ENCODE measurements at places on chromosomes 5 and 9.

DNA sequence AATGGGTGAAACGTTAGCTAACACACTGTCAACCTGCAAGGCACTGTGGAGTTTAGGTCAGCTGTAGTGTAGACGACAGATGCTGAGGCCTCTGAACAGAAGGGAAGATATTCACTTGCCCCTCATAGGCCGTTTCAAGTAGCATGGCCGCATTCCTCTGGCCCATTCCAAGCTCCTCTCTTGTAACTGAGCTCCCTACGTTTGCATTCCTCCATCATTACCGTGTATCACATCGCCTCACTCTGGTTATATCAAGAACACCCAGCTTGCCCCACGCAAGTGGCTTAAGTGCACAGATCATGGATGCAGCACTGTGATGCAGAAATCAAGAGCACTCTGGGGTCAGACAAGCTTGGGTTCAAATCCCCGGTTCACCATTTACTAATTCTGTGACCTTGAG, 43.3 kb downstream of the PRELID2 start:
- no peak for DNase-seq

- DNase-seq, result no peak
Observed at GRCh38 chr5:143826951-143827444, 15.0 kb downstream of the HMHB1 start.

- no peak for DNase-seq
Observed at GRCh38 chr5:150190987-150191386, 1.1 kb downstream of the SLC6A7 start.

DNA sequence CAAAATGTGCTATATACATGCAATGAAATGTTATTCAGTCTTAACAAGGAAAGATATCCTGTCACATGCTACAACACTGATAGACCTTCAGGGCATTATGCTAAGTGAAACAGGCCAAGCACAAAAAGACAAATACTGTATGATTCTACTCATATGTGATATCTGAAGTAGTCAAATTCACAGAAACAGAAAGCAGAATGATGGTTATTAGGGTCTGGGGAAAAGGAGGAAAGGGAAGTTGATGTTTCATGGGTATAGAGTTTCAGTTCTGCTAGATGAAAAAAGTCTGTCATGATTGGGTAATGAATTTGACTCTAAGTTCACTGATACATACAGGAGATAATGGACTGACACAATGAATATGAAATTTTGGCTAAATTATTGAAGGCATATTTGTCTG, 11.2 kb upstream of the RIC1 start:
- DNase-seq, result no peak

DNA sequence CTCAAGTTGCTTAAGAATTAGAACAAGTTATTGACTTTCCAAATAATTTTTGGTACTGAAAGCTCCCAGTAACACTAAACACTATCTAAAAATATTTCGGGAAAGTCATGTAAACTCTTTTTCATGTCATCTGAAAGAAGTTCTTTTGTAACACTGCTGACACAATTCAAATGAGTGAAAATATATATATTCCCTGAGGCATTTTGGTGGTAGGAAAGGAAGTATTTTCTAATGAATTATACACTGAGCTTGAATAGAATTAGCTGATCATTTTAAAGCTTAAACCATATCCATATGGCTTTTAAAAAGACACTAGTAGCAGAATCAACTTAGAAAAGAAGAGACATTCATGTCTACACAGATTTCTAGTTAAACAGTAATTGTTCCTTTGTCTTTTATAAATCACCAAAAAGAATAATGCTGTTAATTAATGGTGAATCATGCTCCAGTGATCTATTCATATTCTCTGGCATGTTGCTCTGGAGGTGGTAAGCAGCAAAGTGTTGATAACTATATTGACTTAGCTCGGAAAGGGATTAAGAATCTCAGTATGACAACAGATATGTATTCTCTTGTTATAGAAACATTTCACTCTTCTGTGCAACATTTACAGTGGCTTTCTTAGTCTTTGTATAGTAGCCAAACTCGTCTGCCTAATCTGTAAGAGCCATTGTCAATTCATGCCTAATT, 27.4 kb upstream of the RFX3 start:
- no peak for DNase-seq

GRCh38 chr9:94082956-94083355, 1.3 kb upstream of the PTPDC1 start:
- no peak for DNase-seq

DNA sequence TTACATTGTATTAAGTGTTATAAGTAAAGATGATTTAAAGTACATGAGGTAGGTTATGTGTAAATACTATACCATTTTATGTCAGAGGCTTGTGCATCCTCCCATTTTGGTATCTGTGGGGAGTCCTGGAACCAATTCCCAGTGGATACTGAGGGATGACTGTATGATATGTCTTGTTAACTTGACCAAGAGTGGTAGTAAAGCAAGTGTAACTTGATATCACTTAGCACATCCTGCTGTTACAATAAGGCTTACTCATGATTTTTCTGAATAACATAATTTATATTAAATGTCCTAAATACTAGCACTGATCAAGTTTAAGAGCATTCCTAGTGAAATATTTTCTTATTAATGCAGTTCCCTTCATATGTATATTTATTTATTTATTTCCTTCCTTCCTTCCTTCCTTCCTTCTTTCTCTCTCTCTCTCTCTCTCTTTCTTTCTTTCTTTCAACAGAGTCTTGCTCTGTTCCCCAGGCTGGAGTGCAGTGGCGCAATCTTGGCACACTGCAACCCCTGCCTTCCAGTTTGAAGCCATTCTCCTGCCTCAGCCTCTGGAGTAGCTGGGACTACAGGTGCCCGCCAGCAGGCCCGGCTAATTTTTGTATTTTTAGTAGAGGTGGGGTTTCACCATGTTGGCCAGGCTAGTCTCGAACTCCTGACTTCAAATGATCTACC, 7.5 kb downstream of the NDFIP1 start:
- no peak for DNase-seq

GRCh38 chr5:107553117-107553555, 117.6 kb downstream of the EFNA5 start:
- DNase-seq, result no peak

DNA sequence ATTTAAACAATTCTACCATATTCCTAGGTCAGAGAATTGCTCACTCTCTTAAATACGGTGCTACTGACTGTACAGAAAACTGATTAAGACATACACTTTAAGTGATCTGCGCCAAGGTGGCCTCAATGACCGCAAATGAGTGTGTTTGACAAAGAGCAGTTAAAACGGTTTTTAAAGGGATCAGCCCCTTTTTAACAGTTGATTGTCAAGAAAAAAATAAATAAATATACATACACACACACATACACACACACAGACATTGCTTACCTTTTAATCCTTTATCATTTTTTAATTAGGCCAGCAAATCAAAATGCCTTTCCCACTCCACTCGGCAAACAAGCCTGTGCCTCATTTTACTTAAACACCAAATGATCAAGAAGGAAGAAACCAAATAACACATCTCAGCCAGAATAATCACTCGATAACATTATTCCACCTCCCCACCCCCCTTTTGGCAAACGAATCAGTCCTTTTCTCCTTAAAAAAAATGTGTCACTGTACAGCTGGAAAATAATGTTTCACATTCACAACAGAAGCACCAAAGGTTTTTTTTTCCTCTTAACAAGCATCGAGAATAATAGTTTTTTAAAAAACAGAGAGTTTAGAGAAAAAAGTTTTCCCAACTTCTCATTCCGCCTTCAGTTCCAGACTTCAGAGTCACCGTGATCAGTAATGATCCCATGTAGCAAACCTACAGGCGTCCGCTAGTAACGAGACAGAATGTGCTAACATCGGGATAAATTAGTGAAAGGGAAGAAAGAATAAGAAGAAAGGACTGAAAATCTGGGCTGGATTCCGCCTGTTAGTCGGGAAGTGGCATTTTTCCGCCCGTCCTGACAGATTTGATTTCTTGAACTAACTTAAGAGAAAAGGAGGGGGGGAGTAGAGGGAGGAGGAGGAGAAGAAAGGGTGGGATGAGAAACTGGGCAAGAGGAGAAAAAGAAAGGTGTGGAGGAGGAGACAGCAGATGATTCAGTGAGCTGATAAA, at the start of gene ZNF608:
Gene ZNF608 (minus strand): TSS at position 712 of the 988 bp plus-strand sequence. CDS start 1,650 bp downstream, outside the sequence.
- DNase-seq, result no peak

GRCh38 chr5:5473226-5473625, 50.7 kb downstream of the ICE1 start:
- no peak for DNase-seq

DNA sequence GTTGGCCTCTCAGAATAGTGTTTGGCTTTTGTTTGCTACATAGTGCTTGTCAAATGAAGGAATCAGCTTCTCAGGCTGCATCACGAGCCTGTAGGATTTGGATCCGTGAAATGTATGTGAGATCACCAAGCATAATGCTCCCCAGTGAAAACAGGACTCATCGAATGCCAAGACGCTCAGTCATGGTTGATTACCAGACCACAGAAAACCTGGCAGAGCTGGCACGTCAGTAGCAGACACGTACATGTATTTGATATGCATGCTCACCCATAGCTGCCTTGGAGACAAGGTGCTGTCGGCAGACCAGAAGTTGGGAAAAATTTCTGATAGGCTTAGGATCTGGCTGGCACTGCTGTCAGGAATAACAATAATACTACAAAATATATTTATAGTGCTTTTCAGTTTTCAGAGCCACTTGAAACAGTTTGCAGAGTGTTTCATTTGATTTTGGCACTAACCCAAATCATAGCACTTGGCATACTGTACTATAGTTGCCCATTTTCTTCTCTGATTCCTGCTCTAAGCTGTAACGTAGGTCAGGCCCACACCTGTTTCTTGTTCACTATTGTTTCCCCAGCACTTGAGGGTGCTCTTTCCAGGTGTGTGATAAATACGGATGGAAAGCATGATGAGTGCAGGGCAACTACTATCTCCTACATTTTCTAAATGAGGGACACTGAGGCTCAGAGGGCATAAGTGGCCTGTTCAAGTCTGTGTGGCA, 226.1 kb downstream of the NR3C1 start:
- no peak for DNase-seq

DNA sequence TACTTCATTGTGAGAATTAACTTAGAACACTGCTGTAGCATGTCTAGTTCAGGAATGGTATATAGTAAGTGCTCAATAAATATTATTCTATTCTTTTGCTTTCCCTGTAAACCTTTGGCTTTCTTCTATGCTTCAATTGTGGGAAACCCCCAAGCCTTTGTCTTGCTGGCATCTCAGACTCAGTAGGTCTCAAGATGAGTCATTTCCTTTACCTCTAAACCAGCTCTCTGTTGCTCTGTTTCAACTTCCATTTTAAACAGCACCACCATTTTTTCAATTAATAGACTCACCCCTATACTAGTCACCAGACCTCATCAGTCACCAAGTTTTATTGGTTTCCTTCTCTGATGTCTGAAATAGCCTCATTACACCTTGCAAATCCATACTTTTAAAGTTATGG, 43.5 kb downstream of the DMAC1 start:
- DNase-seq, result peak; percentile 1

DNA sequence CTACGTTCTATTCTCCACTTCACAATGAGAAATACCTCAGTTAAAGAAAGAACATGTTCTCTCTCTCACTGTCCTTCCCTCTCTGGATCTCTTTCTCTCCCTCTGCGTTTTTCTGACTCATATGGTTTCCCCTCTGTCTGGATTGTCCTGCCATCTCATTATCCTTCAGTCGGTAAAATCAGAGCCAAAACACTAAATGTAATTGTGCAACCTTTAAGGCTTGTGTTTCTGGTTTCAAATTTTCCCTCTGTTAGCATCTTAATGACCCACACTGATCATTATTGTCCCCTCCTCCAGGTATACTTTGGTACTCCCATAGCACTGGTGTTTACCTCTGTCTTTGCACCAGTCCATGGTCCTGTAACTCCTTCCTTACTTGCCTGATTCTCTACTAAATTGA, 509.4 kb upstream of the C9orf72 start:
- DNase-seq, result no peak

DNA sequence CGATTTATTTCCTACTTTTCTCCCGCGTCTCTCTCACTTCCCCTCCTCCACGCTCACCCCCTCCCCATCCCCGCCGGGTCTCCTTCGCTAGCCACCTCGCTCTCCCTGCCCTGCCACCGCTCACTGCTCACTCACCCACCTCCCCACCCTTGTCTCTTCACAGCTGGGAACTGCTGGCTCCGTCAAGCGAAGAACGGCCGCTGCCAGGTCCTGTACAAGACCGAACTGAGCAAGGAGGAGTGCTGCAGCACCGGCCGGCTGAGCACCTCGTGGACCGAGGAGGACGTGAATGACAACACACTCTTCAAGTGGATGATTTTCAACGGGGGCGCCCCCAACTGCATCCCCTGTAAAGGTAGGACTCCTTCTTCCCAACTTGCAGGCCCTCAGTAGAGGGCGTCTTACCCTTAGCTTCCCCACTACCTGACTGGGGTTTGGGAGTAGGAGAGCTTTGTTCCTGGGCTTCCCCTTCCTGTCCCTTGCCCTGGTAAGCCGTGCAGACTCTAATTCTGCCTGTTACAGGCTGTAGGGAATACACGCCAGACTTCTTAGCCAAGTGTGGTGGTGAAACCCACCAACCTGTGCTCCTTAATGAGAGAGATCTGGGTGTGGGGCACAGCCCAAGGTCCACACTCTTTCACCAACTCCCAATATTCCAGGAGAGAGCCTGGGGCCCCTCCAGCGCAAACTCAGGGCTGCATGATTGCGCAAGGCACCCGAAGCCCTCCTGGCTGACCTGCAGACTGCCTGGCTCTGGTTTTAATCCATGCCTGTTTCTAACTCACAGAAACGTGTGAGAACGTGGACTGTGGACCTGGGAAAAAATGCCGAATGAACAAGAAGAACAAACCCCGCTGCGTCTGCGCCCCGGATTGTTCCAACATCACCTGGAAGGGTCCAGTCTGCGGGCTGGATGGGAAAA, 2.5 kb downstream of the FST start:
- DNase-seq, result no peak

DNA sequence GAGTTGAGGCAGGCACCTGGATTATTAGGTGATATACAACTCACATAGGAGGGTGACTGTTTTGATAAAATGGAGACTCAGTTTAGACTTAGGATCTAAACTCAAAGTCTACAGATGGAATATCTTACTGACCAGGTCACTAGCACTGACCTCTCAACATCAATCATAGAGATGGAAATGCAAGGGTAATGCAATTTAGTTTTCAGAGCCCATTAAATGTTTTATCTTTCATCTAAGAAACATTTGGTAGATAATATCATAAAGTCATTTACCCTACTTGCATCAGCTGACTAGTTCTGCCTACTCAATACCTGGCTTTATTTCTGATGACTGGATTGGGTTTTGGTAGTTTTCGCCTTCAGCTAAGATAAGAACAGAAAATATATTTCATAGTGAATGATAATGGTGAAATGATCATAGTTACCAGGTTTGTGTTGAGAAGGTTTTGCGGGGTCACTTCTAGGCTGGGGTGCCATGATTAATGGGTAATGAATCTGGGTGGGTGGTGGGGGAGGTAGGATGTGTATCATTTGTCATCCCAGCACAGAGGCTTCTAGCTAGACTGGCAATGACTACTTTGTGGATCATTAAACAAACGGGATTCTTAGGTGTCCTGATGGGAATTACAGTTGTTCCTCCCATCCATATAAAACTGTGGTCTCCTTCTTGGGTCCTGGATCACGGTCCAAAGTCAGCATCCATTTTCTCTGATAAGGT, 173.4 kb downstream of the PPP2R2B start:
- no peak for DNase-seq

Measured in stimulated activated CD4-positive, alpha-beta T cell treated with anti-CD3 and anti-CD28 coated beads, Interleukin-1b, Interleukin-23, amount 100 ng/mL, for 4 hours (primary cell).